ENCODE measurements at places on chromosomes 7 and 10.

- DNase-seq: no peak
Observed at GRCh38 chr10:131475803-131476202, 164.3 kb upstream of the TCERG1L start.

DNA sequence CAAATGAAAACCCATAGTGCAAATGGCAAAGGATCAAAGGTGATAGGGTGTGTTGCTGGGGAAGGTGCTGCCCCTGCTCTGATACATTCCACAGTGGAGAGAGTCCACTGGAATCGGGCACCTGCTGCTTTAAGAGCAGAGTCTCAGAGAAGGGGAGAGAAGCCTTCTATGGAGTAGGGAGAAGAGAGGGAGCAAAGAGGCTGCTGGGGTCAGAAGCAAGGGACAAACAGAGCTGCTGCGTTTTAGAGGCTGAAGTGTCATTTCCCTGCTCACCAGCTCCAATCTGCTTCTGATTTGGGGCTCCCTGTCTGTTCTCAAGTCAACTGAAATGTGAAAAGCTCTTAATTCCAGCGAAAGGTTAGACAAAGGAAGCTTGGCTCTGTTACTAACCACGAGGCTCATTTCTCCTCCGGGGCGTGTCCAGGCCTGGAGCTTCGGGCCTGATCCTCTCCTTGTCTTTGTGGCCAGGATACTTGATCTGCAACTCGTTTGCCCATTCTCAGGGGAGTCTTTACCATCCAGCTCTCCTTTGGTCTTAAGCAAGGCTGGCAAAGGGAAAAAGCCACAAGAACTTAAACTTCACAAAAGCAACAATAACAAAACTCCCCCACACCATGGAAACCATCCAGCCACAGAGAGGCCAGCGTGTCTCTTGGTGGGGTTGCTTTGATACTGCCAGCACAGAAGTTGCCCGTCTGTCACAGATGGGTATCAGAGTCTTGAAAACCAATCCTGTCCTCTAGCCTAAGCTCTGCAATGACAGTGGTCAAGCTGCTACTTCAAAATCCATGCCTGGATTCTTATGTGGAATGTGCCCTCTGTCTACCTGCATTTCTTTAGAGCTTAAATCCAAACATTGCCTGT lies 692.6 kb downstream of the SUGCT start:
- DNase-seq: no peak

DNA sequence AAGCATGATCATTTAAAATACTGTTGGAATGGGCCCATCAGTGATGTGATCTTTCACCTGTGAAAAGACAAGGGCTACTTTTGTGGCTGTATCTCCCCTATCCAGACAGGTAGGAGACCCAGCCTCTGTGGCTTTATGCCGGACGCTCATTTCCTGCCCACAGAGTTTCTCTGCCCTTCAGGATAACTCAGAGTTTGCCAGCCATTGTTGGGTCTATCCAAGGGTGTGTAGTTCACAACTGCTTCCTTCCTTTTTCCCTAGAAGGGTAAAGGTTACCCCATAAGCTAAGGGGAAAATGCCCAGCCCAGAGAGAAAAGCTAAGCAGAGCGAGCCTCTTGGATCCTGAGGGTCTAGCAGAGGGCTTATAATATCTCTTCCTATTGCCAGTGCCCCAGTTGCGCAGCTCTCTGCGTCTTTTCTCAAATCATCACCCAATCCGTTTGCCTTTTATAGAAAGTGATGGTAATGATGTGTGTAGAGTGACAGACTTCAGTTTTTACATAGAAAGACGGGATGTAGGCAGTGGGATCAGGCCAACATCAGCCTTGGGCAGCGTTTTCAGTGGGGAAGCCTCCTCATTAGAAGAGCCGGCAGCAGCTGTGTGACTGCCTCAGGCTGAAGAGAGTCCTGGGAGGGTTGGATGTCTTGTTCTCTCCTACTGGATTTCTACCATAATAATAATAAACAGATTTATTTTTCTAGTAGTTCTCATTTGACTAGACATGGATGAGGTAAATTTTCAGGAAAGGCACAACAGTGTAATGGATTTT lies 80.5 kb downstream of the MET start:
- no peak for DNase-seq

DNA sequence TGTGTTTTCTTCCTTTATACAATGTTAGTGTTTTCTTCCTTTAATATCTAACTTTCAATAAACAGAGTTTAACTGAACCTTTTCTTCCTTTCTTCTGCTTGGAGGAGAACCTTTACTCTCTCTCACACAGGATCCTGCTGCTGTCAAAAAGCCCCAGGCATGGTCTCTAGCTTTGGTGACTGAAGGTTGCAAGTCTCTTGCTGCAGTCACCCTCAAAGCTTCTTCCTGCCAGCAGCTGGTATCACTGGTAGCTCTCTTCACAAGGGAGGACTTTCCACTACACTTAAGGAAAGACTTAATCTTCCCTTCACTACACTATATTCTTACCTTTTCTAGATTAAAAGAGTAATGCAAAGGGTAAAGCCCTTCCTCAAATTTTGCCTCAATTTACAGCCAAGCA lies 153.4 kb downstream of the SGMS1 start:
- no peak for DNase-seq

- no peak for DNase-seq
Observed at GRCh38 chr10:121112136-121112535, 261.0 kb downstream of the WDR11 start.

DNA sequence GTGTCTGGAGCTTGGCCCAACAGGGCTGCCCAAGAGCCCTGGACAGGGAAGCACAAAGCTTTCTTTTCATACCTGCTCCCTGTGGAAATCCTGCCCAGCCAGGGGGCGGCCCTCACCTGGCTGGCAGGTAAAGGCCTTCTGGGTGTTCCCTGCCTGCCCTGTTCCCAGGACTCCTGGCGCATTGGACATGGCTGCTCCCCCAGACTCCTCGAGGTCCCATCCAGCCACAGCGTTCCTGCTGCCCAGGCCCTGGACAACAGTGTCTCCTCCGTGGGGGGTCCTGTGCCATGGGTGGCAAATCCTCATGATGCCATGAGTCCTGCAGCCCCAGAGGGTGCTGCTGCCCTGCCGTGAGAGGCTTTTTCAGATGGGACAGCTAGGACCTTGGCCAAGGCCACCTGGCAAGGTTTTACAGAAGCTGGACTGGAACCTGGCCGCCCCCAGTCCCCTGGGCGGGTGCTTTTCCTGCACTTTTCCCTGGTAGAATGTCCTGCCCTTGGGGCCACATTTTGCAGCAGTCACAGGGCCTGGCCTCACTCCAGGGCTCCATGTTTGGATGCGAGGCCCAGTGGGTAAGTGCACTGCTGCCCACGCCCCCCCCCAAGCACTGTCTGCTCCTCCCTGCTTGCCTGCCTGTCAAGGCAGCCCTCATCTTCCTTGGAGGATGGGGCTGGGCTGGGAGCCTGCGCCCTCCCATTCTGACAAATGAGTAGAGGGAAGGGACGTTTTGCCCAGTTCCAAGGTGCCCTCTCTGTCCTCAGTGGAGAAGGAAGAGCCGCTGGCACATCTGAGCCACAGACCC lies 60.7 kb downstream of the LHPP start:
- no peak for DNase-seq

- no peak for DNase-seq
Observed at GRCh38 chr10:79424221-79425073, 21.0 kb downstream of the ZCCHC24 start.

- DNase-seq: no peak
Observed at GRCh38 chr7:12768948-12769347, 81.5 kb downstream of the ARL4A start.

- DNase-seq: peak; percentile 94
Observed at GRCh38 chr7:32586291-32587221, 91.3 kb downstream of the AVL9 start.

DNA sequence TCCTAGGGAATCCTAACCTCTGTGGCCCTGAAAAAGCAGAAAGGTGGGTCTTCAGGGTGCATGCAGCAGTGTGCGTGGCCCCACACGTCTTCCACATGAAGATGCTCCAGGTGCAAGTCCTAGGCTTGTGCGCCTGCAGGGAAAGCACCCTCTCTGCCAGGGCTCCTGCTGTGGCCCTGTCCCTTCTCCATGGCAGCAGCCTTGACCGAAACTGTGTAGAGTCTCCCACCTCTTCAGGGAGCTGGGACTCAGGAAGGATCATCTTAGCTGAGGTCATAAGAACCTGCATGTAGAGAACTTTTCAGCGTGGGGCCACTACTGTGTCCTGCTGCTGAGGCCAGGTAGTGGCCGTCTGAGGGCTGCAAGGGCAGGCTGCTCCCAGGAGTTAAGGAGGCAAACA lies 6.3 kb upstream of the CSGALNACT2 start:
- DNase-seq: no peak

DNA sequence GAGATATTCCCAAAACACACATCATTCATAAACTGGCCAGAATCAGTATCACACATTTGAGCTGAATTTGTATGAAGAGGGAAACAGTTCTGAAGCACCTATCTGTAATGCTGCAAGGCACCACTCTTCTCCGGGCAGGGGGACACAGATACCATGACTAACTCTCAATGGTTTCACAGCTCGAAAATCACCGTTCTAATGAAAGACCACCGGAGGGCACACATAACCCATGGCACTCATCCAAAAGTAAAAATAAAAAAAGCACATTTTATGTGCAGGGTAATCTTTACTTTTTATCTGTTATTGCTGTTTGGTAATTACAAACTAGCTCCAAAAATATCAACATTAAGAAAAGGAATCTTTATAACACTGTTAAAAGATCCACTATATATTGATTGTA lies 137.5 kb downstream of the PARD3 start:
- DNase-seq: no peak

GRCh38 chr10:102642736-102643335 lies 1.4 kb upstream of the TRIM8 start:
- DNase-seq: no peak

DNA sequence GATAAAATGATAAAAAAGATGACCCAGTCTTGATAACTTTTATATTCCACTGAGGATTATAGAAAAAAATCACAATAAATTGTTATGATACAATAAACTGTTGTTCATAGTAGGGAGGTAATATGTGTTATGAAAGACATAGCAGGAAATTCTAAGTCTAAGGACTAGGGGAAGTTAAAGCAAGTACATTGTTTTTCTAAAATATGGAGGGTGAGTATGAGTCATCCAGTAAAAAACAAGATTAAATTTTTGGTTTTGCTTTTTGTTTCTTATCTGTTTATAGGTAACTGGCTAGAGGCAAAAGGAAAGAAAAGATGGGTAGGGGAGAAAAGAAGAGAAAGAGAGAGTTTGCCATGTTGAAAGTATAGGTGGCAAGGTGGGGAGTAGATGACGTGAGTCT lies 188.4 kb downstream of the POLR1F start:
- DNase-seq: no peak

DNA sequence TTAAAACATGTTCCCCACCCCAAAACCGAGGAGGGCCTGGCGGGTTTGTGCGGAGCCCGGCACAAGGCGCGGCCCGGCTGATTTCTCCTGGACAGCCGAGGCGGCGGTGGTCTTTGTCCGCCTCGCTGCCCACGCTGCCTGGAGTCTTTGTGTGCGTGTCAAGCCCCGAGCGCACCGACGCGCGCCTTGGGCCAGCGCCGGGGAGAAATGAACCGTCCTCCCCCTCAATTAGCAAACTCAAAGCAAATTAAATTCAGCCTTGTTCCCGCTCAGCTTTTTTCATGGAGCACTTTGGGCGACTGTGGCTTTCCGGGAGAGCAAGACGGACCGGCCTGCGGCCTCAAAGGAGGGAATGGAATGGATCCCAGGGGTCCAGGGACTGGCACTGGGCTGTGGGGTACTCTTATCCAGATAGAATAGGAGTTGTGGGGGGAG lies 4.1 kb downstream of the EMX2 start:
- no peak for DNase-seq

- no peak for DNase-seq
Observed at GRCh38 chr10:4688601-4689000, 137.4 kb upstream of the AKR1E2 start.

DNA sequence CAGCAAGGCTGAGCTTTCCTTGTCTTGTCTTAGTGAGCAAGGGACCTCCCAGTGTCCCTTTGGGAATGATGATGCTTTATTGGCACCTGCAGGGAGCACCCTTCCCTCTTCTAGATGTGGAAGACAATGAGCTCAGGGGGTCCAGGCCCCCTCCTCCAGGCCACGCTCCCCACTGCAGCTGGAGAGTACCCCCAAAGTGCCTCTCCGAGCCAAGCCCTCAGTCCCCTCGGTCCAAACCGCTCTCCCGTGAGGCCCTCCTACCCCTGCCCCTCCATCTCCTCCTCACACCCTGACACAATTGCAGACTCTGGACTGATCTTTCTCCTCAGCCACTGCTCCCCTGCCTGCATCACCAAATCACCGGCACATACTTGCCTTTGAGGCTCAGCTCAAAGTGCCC lies 16.7 kb downstream of the RBP3 start:
- no peak for DNase-seq

- DNase-seq: no peak
Observed at GRCh38 chr7:133119067-133119466, 37.2 kb upstream of the CHCHD3 start.

GRCh38 chr10:33869028-33869427 lies 534.6 kb upstream of the NRP1 start:
- no peak for DNase-seq

DNA sequence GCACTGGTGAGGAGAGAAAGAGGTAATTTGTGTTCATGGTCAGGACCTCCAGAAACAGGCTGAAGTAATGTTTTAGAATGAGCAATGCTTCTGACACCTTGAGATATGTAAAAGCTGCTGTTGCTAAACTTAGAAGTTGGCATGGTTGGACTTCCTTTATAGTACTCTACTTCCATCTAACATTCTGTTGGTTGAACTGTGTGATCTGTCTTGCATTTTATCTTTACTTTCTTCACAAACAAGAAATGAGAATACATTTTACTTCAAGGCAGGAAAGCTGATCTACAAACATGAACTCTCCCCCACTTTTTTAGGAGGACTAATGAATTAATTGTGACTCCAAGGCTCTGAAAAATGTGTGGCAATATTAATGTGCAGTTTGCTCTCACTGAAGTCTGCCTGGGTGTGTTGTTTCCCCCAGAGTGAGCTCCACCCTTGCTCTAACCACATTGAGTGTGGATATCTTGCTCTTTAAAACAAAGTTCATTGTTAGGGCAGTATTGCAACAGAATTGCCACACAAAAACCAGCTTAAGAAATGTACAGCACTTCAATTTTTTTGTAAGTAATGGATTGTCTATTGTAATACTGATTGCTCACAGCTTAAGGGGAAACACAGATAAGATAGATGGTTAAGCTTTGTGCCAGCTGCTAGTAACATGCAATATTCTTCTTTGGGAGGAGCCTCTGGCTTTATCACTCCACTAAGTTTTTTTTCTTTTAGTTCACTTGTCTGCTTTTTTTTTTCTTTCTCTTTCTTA lies 69.0 kb downstream of the ADD3 start:
- DNase-seq: no peak

DNA sequence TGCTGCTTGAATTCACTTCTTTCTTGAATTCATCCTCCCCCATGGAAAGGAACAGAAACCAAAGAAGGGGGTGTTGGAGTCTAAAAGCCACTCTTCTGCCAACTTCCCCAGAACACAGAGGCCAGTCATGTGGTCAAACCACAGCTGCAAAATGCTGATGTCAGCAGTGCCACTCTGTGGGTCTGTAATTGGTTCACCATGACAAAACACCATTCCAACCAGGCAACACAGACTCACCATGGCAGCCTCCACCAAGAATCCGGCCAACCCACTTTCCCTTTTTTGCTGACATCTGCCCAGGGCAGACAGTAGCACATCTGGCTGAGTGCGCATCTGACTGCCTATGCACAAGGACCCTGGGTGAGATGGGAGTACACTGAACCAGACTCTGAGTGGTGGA lies 16.8 kb downstream of the OSBPL3 start:
- no peak for DNase-seq
